ENCODE measurements at places on chromosomes 4 and X.

GRCh38 chrX:40394302-40394701, 186.5 kb upstream of the ATP6AP2 start:
- DNase-seq = no peak

DNA sequence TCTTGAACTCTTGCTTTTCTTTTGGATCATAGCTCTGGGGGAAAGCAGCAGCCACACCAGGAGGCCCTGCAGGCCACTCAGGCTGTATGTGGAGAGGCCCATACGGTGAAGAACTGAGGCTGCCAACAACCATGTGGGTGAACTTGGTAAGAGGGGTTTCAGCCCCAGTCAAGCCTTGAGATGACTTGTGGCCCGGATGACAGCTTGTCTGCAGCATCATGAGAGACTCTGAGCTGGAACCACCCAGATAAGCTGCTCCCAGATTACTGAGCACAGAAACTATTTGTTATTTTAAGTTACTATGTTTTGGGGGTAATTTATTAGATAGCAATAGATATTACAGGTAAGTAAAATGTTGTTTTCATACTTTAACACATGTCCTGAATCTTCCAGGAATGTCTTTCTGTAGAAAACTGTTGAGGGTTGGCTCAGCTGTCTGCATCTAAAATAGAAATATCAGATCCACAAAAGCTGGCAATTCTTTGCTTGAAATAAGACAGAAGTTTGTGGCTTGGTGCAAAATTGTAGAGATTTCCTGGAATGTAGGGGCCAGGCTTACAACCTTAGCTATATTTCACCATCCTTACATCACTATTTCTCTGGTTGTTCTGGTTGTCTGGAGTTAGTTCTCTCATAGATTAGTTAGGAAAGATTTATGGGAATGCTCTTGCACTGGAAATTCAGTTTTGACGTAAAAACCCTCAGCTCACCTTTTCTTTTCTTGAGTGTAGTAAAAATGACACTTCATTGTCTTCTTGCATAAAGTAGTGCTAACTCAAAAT, 272.1 kb downstream of the RAPGEF2 start:
- DNase-seq = no peak

DNA sequence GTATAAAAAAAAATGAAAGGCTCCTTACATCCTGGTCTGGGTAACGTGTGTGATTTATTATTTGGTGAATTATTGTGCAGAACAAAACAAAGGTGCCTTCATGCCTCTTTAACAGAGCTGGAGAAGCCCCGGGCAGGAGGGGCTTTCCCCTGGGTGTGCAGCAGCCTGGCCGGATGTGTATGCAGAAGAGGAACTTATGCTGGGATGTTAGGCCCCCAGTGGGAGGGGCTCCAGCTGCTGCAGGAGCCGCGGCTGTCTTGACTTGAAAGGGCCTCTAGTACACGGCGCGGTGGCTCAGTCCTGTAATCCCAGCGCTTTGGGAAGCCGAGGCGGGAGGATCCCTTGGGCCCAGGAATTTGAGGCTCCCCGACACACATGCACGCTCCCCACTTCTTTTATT, 16.0 kb downstream of the CCNQ start:
- peak; percentile 61 for DNase-seq

GRCh38 chrX:133847340-133847994, 137.9 kb downstream of the GPC3 start:
- DNase-seq = no peak

DNA sequence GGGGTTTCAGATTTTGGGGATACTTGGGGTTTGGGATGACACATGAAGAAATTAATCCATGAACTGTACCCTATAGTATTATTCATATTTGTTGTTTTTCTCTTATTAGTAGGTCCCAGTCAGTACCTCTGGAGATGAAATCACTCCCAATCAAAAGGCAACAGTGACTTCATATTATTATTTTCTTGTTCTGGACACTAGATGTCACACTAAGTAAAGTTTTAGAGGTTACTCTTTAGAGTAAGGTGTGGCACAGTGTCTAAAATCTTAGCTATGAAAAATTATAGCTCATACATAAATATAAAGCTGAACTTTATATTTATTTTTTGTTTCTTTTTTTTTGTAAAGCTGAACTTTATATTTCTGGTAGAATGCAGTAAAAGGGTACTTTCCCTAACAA, 35.1 kb downstream of the FAM114A1 start:
- DNase-seq = no peak

- DNase-seq = no peak
Observed at GRCh38 chr4:55866290-55866907, 13.0 kb downstream of the EXOC1 start.

- DNase-seq = no peak
Observed at GRCh38 chr4:43496188-43496587, 603.7 kb downstream of the GRXCR1 start.

- DNase-seq = no peak
Observed at GRCh38 chr4:37652747-37653527, 33.2 kb downstream of the RELL1 start.

DNA sequence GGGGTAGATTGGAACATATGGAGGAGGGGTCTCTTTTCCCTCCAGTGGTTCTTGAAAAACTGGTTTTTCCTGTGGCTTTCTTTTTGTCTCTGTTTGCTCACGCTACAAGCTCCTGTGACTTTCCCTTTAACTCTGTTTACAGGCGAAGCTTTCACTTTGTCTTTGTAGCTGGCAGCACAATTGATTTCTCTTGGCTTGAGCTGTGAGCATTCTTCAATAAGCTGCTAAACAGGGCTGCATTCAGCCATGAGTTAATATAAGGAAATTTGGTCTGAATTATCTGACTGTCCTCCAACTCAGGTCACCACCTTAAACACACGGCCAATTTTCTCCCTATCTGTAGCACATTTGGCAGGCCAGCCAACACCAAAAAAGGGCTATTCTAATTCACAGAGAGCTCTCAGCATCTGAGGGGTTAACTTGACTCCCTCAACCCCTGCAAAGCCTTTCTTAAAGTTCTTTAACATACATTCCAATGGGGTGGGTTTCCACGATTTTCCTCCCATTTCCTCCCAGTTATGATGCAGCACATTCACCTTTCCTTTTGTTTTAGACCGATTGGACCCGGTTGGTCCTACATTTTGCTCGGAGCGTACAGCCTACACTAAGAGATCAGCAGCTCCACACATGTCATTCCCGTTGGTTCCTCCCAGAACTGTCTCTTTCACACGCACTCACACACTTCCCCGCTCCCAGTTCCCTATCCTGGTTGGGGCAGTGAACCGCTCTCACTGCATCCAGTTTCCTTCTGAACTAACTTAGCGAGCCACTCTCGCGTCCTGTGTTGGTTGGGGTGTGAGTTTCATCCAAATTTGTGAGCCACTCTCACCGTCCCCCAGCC, 45.4 kb downstream of the UGT2A3 start:
- DNase-seq = no peak

- DNase-seq = no peak
Observed at GRCh38 chr4:81431971-81432370, 39.7 kb downstream of the RASGEF1B start.

- DNase-seq = no peak
Observed at GRCh38 chrX:152640034-152640818, 2.5 kb downstream of the GABRQ start.

- no peak for DNase-seq
Observed at GRCh38 chrX:44431194-44431593, 87.7 kb upstream of the EFHC2 start.

DNA sequence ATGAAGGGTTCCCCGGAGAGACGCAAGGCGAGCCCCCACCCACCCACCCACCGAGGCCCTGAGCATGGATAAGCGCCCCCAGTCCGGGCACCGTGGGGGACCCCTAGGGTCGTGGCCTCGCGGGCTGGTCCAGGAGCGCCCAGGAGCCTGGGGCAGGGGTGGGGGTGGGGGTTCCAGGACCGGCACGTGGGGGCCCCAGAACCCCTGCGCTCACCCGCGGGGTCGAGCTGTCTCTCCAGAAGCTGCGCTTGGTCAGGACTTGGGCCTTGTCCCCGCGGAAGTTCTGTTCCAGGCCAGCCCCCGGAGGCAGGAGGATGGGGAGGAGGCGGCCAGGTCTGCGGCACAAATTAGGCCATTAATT, 11.2 kb upstream of the SHOX start:
- DNase-seq = no peak
